ENCODE measurements at places on chromosomes 4 and X.

- no peak for DNase-seq
Measured at GRCh38 chr4:182139491-182139890, 103.7 kb upstream of the TENM3 start.

DNA sequence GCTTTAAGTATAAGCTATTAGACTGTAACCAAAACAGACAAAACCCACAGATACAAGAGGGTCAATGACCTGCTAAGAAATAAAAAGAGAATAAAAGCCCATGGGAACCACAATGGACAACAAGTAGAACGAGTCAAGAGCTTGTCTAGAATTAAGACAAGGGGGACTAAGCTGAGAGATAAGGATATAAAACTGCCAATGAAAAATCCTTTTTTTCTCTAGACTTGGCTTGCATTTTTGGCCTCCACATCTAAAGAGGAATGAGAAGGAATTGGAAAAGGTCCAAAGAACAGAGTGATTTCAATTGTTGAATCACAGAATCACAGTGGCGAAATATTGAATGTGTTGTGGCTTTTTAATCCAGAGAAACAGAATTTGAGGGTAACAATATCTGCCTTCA, 135.7 kb downstream of the QDPR start:
- DNase-seq, result no peak

- no peak for DNase-seq
Measured at GRCh38 chrX:116862340-116862739, 399.6 kb upstream of the CT83 start.

DNA sequence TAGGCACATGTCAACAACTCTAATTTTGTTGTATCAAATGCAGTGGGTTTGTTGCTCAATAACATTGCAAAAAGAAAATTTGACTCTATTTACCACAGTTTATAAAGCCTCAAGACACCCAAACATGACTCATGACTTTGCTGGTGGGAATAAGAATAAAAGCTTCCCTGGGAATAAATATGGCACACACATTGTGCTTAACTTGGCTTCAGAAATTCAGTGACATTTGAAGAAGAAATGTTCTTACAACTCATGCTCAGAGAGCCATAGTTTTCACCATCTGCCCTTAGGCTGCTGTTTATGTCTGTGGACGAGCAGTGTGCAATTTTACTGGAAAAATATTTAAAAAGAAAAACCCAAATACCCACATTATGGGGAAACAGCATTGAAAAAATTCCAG, 60.9 kb downstream of the SPATA18 start:
- DNase-seq, result no peak

DNA sequence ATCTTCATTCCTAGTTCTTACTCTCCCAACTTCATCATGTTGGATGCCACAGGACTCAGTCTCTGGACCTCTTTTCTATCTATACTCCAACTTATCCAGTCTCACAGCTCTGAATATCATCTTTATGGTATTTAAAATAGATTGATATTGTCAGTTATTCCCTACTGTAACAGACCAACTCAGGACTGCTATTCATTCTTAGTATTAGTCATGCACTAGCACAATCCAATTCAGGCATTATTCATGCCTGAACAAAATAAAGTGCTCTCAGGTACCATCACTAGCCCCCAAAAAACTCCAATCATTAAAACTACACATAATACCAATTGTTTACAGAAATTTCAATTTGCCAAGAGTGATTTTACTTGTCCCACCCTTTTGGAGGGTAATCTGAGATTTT, 37.7 kb downstream of the FRYL start:
- no peak for DNase-seq
